ENCODE measurements at places on chromosomes 11 and 22. TPM values are rescaled to one million over a fixed set of nuclear protein-coding genes. Genes with fewer than 3 reads are reported as not detected.

GRCh38 chr22:37661160-37661924 lies 2.8 kb downstream of the PDXP start:
- DNase-seq, result no peak

GRCh38 chr11:74443071-74443864 lies 24.1 kb downstream of the KCNE3 start:
- no peak for DNase-seq

- no peak for DNase-seq
These were observed 49.9 kb downstream of the BIRC2 start for GRCh38 chr11:102396708-102397563.

TRIM51 gene
- not detected for total RNA-seq

FAT3 gene
- total RNA-seq, result not detected

Data from activated naive CD8-positive, alpha-beta T cell treated with anti-CD3 and anti-CD28 coated beads, Interleukin-2, amount 10 ng/mL, durations not matched to agents 7 days and 5 days (primary cell).